Stimulated activated CD8-positive, alpha-beta memory T cell treated with anti-CD3 and anti-CD28 coated beads, Interleukin-4, amount 100 ng/mL, for 1 hour (primary cell): ENCODE measurements at places on chromosomes 12 and 14.

DNA sequence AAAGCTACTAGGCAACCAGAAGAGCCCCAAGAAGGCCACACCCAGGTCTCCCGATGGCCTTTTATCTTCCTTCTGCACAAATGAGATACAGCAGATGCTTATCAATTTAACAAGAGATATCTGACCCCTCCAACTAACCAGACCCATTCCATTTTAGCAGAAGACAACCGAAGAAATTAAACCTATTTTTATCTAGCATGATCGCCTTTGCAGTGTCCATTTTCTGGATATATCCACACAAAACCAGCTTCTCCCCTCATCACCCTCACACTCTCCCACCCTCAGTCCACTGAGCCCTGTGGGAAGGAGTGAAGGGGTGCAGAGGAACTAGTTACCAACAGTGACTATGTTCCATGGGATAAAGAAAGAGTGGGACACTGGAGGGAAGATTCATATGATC is 20.9 kb upstream of the DHRS4 start:
- no peak for DNase-seq

GRCh38 chr14:97120611-97121031 is 323.4 kb downstream of the VRK1 start:
- peak; percentile 23 for DNase-seq

GRCh38 chr12:89348894-89349699 is 3.2 kb downstream of the DUSP6 start:
- DNase-seq: no peak

- no peak for DNase-seq
Measured at GRCh38 chr14:63543826-63544406, 739 bp upstream of the PPP2R5E start.
